ENCODE measurements at places on chromosomes 5 and 9.

- DNase-seq, result no peak
Observed at GRCh38 chr9:122222791-122223190, 6.0 kb downstream of the LHX6 start.

- DNase-seq, result no peak
Observed at GRCh38 chr9:30574355-30575151, 1809.9 kb upstream of the ACO1 start.

- no peak for DNase-seq
Observed at GRCh38 chr5:173454361-173454735, 126.1 kb upstream of the STC2 start.

- no peak for DNase-seq
Observed at GRCh38 chr5:179509845-179510244, 40.5 kb upstream of the RUFY1 start.

- DNase-seq, result peak; percentile 39
Observed at GRCh38 chr9:72363908-72364678, 915 bp downstream of the ZFAND5 start.

- DNase-seq, result no peak
Observed at GRCh38 chr5:5203451-5203850, 63.3 kb downstream of the ADAMTS16 start.

DNA sequence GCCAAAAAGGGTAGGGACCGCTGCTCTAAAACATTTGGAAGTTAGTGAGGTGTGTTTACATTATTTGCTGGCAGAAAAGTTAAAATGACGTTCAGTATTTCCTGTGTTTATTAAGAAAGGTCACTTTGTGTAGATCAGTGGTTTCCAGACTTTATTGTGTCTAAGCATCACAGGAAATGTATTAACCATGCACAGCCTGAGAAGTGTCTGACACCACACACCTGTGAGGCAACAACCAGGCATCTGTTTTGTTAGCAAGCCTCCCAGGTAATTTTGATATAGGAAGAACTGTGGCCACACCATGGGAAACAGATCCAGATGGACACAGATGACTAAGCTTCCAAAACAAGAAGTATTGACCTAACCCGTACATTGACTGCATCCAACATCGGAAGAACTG lies 12.0 kb downstream of the TTC1 start:
- DNase-seq, result no peak

GRCh38 chr5:10637944-10638343 lies 74.1 kb downstream of the ANKRD33B start:
- DNase-seq, result no peak

- no peak for DNase-seq
Observed at GRCh38 chr9:122364783-122365150, 6.1 kb upstream of the PTGS1 start.

DNA sequence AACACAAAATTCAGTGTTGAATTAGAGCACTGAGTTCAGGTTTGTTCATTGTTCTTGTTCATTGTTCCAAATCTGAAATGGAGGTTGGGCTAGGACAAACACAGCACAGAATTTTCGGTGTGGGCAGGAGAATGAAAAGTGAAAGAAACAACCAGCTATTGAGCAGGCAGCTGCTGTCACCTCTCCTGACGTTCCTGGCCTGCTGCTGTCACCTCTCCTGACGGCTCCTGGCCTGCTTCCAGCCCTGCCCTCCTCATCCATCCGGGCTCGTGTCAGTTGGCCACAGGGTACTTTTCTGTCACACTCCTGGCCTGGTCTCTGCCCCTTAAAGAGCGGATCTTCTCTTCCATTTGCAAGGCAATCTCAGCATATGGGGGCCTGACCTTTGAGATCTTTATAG lies 45.2 kb upstream of the CKMT2 start:
- DNase-seq, result no peak

DNA sequence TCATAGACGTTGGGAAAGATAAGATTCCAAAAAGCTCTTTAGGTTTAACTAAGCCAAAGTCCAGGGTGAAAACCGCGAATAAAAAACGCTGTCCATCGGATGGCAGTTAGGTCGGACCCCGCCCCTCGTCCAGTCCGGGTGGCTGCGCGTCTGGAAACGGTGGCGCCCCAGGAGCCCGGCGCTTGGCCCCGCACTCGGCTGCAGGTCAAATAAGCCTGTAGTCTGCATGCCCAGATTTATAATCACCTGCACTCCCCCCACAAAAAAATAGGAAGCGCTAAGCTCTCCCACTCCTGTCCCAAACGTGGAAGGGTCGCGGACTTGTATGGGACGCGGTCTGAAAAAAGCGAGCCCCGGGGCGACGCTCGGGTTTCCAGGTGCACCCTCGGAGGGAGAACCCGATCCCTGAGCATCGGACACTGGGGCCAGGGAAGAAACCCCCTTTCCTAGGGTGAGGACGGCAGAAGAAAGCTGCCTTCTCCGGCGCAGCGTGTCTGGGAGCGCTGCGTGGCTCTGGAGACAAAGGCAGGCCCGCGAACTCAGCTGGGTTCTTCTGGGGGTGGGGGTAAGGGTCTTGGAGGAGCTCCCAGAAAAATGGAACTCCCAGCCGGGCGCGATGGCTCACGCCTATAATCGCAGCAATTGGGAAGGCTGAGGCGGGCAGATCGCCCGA lies 923 bp upstream of the ZBTB5 start:
- DNase-seq, result no peak

GRCh38 chr5:133193794-133194193 lies 142.0 kb downstream of the HSPA4 start:
- DNase-seq, result no peak

DNA sequence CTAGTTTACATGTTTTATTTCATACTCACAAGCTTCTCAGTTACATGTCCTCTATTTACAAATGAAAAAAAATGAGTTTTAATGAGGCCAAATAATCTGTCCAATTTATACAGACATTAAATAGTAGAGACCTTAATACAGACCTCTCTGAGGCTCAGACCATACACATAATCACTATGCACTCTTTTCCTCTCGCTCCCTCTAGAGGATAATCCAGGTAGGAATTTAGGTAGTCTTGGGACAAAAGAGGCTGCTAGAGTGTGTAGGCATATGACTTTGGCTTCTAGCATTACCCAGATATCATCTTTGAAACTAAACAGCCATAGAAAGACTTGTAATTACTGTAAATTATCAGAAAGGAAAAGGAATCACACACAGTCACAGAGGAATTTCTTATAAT lies 444.7 kb downstream of the HINT1 start:
- no peak for DNase-seq

GRCh38 chr5:74258314-74258665 lies 382.2 kb downstream of the ENC1 start:
- no peak for DNase-seq

- DNase-seq, result no peak
Observed at GRCh38 chr5:119276978-119277377, 78.8 kb upstream of the TNFAIP8 start.

DNA sequence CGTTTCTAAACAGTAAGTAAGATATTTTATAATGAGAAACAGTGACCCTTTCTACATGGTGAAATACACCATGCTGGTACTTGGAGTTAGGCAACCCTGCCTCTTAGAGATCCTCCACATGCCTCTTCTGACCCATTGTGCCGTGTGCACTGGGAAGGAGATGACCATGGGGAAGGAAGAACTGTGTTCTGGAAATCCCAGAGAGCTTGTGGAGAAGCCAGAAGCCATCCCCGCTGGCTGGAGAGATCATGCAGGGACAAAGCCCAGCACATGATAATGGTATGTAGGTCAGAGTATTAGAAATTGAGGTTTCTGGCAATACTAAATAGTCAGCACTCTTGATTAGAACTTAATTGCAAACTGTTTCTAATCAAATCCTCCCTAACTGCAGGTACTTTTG lies 307.3 kb downstream of the FBXL7 start:
- no peak for DNase-seq

- no peak for DNase-seq
Observed at GRCh38 chr5:41246376-41246775, 33.0 kb upstream of the C6 start.

DNA sequence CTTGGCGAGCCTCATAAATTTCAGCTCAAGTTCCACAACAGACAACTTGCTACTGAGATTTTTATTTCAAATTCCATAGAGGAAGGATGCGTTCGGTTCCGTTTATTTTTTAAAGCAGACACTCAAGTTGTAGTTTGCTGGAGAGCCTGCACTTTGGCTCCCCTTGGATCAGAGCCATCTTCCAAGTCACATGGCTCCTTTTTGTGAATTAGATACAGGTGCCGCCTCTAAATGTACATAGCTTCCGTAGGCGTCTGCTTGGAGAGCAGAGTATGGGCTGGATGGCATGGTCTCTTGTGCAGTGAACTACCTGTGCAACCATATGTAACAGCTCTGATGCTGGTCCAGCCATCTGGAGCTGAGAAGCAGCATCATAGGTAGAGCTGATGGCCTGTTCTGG lies 73.9 kb upstream of the WWC1 start:
- DNase-seq, result no peak

GRCh38 chr5:97044052-97044451 lies 98.4 kb downstream of the LIX1 start:
- DNase-seq, result no peak

DNA sequence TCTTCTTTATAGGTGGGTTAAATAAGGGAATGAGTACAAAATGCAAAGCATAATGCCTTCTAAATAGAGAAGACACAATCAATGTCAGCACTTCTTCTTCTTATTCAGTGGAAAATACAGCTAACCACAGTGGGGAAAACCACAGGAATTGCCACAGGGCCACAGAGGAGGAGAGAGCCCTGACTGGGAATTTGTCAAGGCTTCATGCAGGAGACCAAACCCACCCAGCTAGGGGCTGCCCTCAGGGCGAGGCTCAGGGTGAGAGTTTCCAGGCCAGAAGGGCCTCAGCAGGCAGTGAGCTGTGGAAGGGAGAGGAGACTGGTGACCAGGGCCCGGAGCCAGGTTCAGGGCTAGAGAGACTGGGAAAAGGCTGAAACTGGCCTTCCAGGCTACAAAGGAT lies 279.1 kb downstream of the MSX2 start:
- DNase-seq, result no peak

GRCh38 chr9:89837934-89838310 lies 233.1 kb downstream of the GADD45G start:
- DNase-seq, result no peak

DNA sequence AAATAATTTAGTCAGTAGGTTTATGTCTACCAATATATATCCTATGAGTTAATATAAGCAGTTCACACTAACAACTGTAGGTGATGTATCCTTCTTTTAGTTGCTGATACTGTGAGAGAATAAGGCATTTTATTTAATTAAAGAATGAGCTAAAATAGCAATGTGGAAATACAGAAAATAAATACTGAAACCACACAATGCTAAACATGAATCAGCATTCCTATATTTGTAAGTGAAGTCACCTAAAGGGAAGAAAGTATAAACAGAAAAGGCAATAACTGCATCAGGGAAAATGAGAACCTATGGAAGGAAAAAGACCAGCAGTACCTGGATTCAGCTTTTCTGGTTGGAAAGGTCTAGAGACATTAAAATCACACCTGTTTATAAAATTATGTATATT lies 336.0 kb downstream of the PDE4D start:
- DNase-seq, result no peak

- DNase-seq, result no peak
Observed at GRCh38 chr9:121839726-121840500, 188.5 kb downstream of the DAB2IP start.

DNA sequence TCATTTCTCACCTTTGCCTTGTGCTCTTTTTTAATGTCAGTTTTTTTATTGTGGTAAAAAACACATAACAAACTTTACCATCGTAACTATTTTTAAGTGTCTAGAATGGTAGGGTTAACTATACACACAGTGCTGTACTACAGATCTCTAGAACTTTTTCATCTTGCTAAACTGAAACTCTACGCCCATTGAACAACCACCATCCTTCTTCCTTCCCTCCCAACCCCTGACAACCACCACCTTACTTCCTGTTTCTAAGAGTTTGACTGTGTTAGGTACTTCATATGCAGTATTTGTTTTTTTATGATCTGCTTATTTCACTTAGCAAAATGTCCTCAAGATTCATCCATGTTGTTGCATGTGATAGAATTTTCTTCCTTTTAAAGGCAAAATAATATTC lies 54.9 kb downstream of the PSAT1 start:
- DNase-seq, result no peak

GRCh38 chr9:35518981-35519679 lies 29.2 kb downstream of the RUSC2 start:
- no peak for DNase-seq

- DNase-seq, result no peak
Observed at GRCh38 chr5:172508471-172509404, 54.4 kb upstream of the SH3PXD2B start.

Measured in activated CD4-positive, alpha-beta T cell treated with anti-CD3 and anti-CD28 coated beads, Interleukin-2, amount 50 U/mL, for 24 hours (primary cell).